ENCODE measurements at places on chromosomes 12 and 14.

- peak; percentile 77 for DNase-seq
These were observed 4.2 kb downstream of the SCNN1A start for GRCh38 chr12:6370994-6371754.

- DNase-seq = no peak
These were observed 124.2 kb upstream of the ATF1 start for GRCh38 chr12:50639721-50640120.

DNA sequence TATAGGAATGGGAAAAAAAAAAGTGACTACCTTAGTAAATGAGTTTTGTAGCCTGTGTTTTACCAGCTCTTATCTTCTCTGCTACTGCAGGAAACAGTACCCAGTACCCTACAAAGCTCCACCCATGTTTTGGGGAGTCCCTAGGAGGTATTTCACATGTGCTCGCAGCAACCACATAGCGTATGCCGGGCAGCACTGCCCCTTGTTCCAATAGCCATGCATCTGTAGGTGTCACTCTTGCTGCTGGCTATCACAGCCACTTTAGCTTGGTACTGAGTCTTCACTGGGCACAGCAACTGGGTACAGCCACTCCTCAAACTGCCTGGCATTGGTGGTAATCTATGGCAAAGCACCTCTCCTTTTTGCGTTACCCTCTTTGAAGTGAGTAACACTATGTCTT is 2.0 kb upstream of the MDM1 start:
- DNase-seq = peak; percentile 25

GRCh38 chr12:41557344-41557743 is 369.2 kb downstream of the PDZRN4 start:
- DNase-seq = no peak

DNA sequence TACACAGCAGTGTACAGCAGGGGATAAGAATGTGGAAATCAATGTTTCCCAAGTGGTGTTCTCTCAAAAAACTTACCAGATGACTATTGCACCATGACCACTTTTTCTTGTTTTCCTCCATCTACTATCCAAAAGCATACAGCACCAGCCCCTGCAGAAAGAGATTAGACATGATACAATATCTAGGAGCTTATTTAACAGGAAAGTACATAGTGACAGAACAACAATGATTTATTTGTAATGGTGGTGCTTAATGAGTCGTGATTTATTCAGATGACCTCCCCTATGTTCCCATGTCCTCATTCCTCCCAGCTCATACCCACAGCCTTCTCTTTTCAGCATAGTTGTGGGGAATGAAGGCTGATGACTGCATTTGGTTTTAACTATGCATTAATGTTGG is 413.6 kb downstream of the BTG1 start:
- no peak for DNase-seq

GRCh38 chr12:64551676-64552075 is 58.6 kb upstream of the RASSF3 start:
- DNase-seq = no peak

DNA sequence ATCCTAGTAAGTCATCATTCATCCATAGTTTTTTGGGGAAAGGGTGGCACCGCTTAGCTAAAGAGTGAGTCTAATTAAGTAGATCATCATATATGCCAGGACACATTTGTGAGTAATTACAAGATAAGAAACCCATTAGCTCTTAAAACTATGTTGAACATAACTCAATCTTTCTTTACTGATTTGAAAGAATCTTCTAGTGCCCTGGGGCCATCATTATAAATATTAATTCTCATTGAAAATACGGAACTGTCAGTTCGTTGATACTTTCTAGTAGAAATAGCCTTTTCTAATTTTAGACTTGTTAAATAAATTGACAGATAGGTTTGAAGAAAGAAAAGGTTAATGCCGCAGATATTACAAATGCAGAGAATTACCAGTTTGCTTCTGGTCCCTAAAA is 312.6 kb downstream of the NELL2 start:
- DNase-seq = no peak

- no peak for DNase-seq
These were observed 12.8 kb upstream of the NRDE2 start for GRCh38 chr14:90344331-90345238.

DNA sequence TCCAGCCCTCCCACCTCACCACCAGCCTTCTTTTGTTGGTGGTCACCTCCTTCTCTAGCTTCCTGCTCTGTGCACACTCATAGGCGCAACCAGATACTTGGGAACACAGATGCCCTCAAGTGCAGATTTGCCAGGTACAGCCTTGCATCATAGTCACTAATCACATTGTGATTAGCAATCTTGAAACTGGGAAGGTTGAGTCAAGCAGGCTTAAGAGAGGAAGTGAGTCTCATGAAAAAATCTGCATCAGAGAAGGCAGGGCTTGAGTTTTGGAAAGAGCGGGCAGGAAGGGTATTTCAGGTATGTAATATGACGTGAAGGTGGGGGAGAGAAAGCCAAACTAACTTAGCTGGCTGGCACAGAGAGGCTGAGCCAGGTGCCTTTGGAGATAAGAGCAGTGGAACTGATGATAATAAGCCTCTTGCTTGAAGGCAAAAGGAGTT is 2.7 kb upstream of the RABGGTA start:
- no peak for DNase-seq

DNA sequence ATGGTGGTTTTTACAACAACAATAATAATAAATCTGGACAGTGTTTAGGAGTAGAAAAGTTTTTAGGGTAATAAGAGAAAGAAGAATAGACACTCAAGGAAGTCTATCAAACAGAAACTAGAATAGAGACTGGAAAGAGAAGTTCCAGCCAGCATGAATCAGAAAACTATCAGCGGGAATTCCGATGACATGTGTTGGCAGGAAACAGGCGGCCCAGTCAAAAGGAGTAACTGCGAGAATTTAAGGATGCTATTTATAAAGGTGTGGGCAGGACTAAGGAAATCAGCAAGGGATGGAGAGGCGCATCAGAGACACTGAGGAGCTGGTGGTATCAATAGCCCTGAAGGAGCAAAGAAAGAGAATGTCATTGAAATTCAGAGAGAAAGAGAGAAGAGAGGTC is 89.9 kb downstream of the TBX5 start:
- DNase-seq = no peak

- no peak for DNase-seq
These were observed at the start of gene LRFN5 for GRCh38 chr14:41606532-41607303. TSS of gene LRFN5 (plus strand) at chr14:41606876.

DNA sequence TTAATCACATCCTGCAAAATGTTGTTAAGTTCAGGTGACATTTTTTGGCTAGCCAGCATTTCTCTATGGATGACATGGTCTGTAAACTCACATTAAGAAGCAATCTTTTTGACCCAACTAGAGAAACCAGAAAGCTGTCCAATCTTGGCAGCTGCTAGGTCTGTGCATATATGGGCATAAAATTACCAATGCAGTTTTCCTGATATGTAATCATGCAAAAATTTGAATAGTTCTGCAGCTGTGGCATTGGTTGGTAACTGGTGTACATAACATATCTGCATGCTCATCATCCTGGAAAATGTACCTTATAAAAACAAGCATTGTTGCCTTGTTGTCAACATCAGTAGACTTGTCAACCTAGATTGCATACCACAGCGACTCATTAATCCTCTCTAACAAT is 620.0 kb upstream of the LRFN5 start:
- no peak for DNase-seq

Measured in left colon (tissue), 2 donors.